ENCODE measurements at places on chromosomes 3 and 15. TPM values are rescaled to one million over a fixed set of nuclear protein-coding genes. Genes with fewer than 3 reads are reported as not detected.

The CTXND1 gene
- not detected for total RNA-seq

The SMARCC1 gene
- 25.1 TPM for total RNA-seq

The COMMD4 gene
- total RNA-seq: 85.7 TPM

The MYL3 gene
- not detected for total RNA-seq

The C3orf20 gene
- total RNA-seq: under 0.01 TPM

The GHRL gene
- total RNA-seq: not detected

The FILIP1L gene
- 11.7 TPM for total RNA-seq

The B3GNT5 gene
- 1.9 TPM for total RNA-seq

The ISLR gene
- 23.4 TPM for total RNA-seq

The MED12L gene
- total RNA-seq: 0.28 TPM

The CERS3 gene
- not detected for total RNA-seq

The SLC49A4 gene
- total RNA-seq: 23.1 TPM

The TMIE gene
- not detected for total RNA-seq

The TEX55 gene
- not detected for total RNA-seq

The C3orf33 gene
- 2.9 TPM for total RNA-seq

The ACOX2 gene
- 10.2 TPM for total RNA-seq

The AGTR1 gene
- total RNA-seq: 2.3 TPM

The SCG5 gene
- 54.4 TPM for total RNA-seq

The IGSF10 gene
- under 0.01 TPM for total RNA-seq

The TRIM71 gene
- total RNA-seq: not detected

The FAM81A gene
- total RNA-seq: 0.28 TPM

The SCAANT1 gene
- not detected for total RNA-seq

The ASB14 gene
- not detected for total RNA-seq

The GPR62 gene
- not detected for total RNA-seq

The RTP3 gene
- total RNA-seq: not detected

The RSRC1 gene
- total RNA-seq: 47.1 TPM

The MNS1 gene
- total RNA-seq: 4.8 TPM

The ECE2 gene
- not detected for total RNA-seq

The AMT gene
- 0.85 TPM for total RNA-seq

The NANOGP8 gene
- total RNA-seq: not detected

The SEMA3G gene
- total RNA-seq: under 0.01 TPM

The GCNT3 gene
- under 0.01 TPM for total RNA-seq

The COLQ gene
- under 0.01 TPM for total RNA-seq

The MESP2 gene
- total RNA-seq: 0.77 TPM

The KLHL40 gene
- not detected for total RNA-seq

The BNC1 gene
- 5.8 TPM for total RNA-seq

The LMLN gene
- total RNA-seq: 8.6 TPM

The ACTRT3 gene
- 3.1 TPM for total RNA-seq

The FETUB gene
- total RNA-seq: not detected

The STRIT1 gene
- not detected for total RNA-seq

Data from regular cardiac myocyte (primary cell).